Hepatic stellate cell (primary cell): ENCODE measurements at places on chromosomes 2 and 18.

DNA sequence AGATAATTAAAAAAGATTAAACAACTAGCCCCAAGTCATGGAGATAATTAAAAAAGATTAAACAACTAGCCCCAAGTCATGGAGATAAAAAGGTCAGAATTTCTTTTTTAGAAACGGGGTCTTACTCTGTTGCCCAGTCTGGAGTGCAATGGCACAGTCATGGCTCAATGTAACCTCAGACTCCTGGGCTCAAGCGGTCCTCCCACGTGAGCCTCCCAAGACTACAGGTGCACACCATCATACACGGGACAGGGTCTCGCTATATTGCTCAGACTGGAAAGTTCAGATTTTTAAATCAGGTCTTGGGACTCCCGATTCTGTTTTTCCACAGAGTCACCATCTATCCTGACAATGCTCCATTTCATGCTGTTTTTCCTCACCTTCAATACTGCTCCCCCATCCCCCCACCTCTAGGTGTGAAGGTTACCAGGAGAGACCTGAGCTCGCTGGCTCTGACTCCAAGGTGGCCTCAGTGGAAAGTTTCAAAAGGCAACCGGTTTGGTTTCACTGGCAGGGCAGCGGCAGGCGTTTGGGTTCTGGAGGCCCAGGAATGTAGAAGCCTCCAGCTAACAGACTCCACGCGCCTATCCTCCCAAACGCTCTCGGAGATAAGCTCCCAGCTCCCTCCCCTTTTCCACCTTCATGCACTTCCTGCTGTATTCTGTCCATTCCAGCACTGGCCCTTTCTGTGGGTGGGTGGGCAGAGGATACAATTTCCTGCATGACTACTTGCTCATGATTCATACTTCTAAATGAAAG, 2.9 kb upstream of the SEMA4C start:
- DNase-seq = no peak

DNA sequence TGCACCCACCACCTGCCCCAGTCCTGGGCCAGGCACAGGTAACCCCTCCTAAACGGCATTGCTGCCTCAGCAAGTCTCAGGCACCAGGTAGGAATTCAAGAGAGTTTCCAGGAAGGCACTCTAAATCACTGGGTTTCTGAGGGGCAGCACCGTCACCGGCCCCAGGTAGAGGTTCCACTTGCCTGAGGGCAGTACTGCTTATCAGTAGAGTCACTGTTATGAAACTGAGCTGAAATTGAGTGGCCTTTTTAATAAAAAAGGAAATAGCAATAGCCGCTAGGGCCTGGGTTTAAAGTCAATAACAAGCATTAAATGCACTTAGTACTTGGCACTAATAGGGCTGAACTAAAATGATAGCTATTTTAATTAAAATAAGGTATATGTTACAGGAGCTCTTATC, 653.7 kb downstream of the METTL4 start:
- DNase-seq = no peak

- peak; percentile 70 for DNase-seq
These were observed 60.2 kb upstream of the TXNDC2 start for GRCh38 chr18:9825571-9826073.

DNA sequence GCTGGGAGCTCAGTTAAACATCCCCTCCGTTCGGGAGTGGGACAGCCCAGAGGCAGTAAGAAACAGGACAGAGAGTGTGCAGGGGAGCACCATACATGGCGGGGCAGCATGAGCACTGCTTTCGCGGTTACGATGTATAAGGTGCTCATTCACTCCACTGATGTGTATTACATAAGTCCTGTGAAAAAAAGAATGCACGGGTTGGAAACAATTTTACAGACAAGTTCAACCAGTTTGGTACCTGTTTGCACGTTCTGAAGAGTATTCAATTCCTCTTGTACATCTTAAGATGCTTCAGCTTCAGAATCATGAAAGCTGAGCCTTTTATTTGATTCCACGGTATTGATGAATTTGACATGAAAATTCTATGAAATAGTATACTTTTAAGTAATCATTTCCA, 97.8 kb upstream of the NETO1 start:
- DNase-seq = no peak

DNA sequence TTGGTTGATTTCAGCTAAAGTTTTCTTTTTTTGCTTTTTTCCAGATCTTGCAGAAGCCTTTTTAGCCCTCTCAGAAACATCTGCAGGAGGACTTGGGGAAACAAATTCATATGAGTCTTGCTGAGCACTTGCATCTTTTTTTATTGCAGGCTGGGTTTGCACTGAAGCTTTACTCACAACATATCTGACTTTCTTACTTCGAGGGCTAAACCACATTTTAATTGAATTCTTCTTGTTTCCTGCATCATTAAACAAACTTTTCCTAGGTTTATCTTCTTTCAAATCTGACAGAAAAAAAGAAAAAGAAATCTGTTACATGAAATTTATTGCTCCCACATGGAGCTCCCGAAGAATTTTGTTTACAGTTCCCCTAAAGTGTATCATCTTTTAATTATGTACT, 28.3 kb downstream of the BARD1 start:
- DNase-seq = no peak

GRCh38 chr2:67709835-67710234, 312.7 kb downstream of the ETAA1 start:
- DNase-seq = no peak

DNA sequence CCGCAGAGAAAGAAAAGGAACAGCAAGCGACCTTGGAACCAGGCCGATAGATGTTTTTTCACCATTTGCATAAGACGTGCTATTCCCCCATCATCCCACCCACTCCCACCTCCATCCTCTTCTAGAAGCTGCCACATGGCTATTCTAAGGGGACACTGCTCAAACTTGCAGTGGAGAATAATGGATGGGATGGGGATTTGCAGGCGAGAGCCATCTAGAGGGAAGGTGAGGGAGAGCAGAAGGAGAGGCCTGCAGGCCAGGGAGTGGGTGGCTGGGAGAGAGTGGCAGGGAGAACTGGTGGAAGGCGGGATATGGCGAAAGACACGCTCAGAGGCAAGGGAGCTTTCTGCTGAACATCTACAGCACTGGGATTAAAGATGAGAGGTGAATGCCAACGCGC, 84.9 kb downstream of the MAPK4 start:
- DNase-seq = no peak

DNA sequence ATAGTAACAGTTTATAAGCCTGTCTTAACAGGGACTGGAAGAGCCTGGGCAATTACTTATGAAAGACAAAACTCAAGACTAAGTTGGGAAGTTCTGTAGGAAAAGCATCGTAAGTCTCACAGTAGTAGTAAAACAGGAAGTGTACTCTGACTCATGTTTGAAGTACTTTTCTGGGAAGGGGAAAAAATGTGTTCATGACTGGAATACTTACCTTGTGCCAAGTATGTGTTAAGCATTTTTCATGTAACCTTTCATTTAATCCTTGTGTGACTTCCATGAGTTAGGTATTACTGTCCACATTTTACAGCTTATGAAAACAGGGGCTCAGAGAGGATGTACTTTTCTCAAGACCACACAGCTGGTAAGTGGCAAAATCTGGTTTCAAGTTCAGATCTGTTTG, 13.7 kb upstream of the SKOR2 start:
- DNase-seq = peak; percentile 74

GRCh38 chr18:54787121-54787520, 41.2 kb upstream of the RAB27B start:
- no peak for DNase-seq

- DNase-seq = no peak
These were observed 172.9 kb downstream of the SLC8A1 start for GRCh38 chr2:40279001-40279400.

DNA sequence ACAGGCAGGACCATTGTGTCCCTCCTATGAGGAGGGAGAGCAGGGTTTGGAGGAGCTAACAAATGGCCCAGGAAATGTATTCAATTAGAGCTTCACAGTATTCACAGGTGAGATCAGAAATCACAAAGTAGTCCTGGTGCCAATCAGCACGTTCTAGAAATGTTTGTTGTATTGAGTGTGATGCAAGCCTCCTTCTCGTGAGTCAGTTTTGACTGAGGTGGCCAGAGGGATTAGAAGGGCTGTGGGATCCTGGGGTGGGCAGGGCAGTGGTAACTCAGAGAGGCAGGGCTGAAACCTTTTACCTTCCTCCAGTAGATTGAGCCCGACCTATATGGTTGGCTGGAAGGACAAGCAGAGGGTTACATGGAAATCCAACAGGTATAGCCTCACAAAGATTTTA, 95.0 kb downstream of the BOD1L2 start:
- DNase-seq = no peak

GRCh38 chr2:241050624-241051577, 51.2 kb downstream of the MTERF4 start:
- no peak for DNase-seq

DNA sequence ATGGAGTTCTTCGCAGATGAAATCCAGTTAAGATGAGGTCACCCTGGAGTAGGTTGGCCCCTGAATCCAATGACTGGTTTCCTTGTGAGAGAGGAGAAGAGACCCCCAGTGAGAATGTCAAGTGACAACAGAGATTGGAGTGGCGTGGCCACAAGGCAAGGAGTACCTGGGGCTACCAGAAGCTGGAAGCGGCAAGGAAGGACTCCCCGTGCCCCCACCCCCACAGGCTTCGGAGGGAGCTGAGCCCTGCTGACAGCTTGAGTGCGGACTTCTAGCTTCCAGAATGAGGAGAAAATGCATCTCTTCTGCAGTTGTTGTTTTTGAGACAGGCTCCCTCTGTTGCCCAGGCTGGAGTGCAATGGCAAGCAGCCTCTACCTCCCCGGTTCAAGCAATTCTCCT, 78.0 kb upstream of the HPCAL1 start:
- DNase-seq = no peak

GRCh38 chr18:48158721-48159120, 228.3 kb upstream of the SMAD2 start:
- no peak for DNase-seq

- no peak for DNase-seq
These were observed 12.9 kb downstream of the UBR3 start for GRCh38 chr2:169839954-169840746.

- DNase-seq = no peak
These were observed 133.3 kb downstream of the TMEM247 start for GRCh38 chr2:46612675-46613074.

DNA sequence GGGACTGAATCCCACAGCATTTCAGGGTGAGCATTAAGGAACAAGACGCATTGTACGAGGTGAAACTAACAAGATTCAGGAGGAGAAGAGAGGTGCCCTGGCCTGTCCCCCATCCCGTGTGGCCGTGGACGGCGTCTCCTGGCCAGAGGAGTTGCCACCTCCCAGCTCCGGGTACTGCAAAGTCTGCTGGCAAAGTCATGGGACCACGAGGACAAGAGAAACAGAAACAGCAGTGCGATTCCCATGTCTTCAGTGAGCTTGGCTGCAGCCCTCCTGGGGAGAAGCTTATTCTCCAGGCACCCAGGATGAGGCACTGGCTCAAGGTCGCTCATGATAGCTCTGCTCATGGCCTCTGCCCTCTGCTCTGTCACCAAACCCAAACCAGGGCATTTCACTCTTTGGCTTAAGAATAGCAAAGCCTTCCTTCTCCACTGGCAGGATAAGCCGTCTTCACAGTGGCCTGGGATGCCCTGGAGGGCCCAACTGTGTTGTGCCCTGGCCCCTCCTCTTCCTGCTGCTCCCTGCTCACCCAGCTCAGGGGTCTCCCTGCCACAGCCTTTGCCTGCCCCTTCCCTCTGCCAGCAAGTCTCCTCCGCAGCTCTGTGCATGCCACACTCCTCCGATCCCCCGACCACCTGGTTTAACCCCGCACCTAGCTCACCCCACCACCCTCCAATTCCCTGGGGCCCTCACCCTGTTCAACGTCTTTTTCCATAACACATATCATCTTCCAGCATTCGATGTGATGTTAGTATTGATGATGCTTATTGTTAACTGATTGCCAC, 144.8 kb downstream of the PXDN start:
- DNase-seq = no peak

- peak; percentile 43 for DNase-seq
These were observed 29.2 kb upstream of the SETBP1 start for GRCh38 chr18:44651478-44651877.

GRCh38 chr18:40413160-40413559, 1541.9 kb upstream of the PIK3C3 start:
- no peak for DNase-seq

- no peak for DNase-seq
These were observed at the start of gene LDLRAD4 for GRCh38 chr18:13218368-13218991. TSS of gene LDLRAD4 (plus strand) at chr18:13218760.

DNA sequence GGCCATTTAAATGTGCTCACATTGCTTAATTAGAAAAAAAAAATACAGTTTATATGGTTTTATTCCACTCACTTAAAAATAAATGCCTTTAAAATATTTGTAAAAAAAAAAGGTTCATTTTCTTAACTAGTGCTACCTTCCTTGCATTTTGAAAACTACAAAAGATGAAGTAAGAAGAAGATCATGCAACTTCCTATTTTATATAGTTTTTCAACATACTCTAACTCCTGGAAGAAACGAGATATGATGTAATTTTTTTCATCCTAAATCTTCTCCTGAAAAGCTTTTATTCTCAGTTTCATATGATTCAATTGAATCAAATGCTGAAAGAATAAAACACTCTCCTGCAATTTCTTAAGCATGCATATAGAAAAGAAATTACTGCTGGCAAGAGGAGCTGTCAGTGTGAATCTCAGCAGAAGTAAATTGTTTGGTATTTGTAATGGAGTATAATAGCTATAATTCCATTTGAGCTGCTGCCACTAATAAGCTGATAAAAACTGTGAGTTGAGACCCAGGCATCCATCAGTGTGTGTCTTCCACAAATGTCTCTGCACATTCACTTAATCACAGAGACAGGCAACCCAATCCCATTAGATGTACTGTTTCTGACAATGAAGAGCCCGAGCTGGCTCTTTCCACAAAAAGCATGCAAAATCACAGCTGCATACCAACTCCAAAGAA, 3.7 kb downstream of the FTCDNL1 start:
- DNase-seq = no peak

GRCh38 chr2:21067859-21068537, 24.1 kb upstream of the APOB start:
- DNase-seq = no peak

GRCh38 chr2:170502361-170503130, 212.6 kb upstream of the SP5 start:
- DNase-seq = no peak

DNA sequence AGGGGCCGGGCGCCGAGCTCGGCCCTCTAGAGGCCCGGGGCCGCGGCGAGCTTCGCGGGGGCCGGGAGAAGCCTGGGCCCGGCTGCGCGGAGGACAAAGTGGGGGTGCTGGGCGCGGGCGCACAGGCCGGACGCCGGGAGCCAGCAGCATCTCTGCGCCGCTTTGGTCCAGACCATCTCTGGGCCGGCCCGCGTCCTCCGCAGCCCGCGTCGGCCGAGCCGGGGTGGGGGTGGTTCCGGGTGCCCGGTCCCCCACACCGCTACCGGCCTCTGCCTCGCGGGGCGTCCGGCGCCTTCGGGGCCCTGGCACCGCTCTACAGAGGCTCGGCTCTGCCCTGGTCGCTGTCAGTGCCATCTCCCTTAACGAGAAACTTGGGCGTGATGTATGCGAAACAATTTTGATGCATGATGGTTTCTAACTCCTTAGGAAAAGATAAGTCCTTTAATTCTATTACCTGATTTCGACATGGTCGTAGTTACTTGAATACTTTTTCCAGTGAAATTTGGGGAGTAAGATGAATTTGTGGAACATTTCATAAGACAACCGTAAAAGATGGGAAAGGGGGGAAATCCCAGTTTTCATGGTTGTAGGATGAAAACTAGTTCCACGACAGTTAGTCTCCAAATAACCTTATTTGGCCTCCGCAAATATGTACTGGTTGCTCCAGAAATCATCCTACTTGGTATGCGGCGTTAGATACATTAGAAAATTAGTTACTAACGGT, 562 bp downstream of the TWSG1 start:
- peak; percentile 47 for DNase-seq
